CD4-positive, alpha-beta T cell treated with Interleukin-2 at 100 ng/mL for 4 hours (primary cell): ENCODE measurements at places on chromosomes 4 and X.

- DNase-seq, result no peak
These were observed 93.0 kb upstream of the DKK2 start for GRCh38 chr4:107129076-107129475.

GRCh38 chrX:53767544-53767943 lies 81.0 kb upstream of the HUWE1 start:
- no peak for DNase-seq

GRCh38 chrX:111200327-111200726 lies 70.0 kb downstream of the CAPN6 start:
- no peak for DNase-seq

DNA sequence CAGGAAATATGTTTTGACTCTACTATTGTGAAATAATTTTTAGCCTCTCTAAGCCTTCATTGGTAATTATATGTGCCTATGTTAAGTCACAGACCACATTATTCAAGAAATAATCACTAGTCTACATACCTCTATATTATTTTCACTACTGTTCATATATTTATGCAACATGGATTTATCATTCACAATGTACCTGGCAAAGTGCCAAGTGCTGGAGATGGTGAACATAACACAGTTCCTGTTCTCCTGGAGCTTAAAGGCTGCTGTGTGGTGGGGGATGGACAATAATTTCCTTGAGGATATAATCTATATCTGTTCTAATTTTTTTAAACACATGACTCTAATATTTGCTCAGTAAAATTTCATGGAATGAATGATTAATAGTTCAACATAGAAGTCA lies 527.7 kb upstream of the CXorf51A start:
- DNase-seq, result no peak

- no peak for DNase-seq
These were observed 78.3 kb downstream of the LARP7 start for GRCh38 chr4:112714922-112715901.

GRCh38 chr4:110518889-110519490 lies 43.0 kb downstream of the ENPEP start:
- peak; percentile 46 for DNase-seq

DNA sequence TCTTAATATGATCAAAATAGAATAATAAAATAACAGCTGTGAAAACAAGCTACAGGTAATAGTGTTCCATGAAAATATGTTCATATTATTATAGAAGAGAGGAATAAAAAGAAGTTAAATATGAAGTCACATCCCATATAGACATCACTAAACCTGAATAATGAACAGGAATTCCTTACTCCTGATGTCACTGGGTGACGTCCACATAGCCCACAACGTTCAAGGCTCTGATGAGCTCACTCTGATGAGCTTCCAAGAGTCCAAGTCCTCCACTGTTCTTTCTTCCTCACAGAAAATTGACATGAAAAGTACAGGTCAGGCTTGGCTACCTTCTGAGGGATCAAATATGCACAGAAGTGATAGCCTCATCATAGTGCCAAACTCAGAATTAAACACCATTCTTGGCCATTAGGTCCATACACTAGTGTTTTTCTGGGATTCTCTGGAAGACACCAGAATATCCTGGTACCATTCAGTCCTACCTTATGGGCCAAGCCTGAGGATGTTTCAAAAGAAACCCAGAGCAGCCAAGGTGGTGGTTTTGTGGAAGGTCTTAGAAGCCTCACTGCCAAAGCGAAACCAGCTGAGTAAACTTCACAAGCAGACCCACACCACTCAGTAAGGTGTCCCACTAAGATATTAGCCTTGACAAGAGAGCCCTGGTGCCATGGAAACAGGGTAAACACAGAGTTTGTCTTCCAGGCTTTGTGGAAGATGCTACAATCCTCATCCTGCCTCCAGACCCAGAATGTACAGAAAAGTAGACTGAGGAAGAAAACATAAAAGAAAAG lies 138.4 kb upstream of the HHIP start:
- no peak for DNase-seq

DNA sequence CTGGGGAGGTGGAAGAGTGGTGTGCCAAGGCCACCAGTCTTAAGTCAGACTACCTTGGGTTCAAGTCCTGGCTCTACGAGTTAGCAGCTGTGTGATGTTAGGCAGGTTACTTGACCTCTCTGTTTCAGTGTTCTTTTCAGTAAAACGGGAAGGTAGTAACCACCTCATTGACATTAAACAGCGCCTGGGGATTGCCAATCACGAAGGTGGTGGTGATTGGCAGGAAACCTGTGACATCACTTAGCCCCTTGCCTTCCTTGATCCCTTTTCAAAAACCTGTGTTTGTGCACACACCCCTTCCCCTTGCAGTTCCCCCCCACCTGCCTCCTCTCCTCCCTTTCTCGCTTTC lies 7.6 kb downstream of the KLF3 start:
- no peak for DNase-seq

GRCh38 chr4:163303069-163303468 lies 29.3 kb downstream of the NPY1R start:
- no peak for DNase-seq

GRCh38 chr4:74544655-74545361 lies 99.9 kb downstream of the AREG start:
- DNase-seq, result no peak

- DNase-seq, result no peak
These were observed 310.5 kb downstream of the RAPGEF2 start for GRCh38 chr4:159413306-159413943.

DNA sequence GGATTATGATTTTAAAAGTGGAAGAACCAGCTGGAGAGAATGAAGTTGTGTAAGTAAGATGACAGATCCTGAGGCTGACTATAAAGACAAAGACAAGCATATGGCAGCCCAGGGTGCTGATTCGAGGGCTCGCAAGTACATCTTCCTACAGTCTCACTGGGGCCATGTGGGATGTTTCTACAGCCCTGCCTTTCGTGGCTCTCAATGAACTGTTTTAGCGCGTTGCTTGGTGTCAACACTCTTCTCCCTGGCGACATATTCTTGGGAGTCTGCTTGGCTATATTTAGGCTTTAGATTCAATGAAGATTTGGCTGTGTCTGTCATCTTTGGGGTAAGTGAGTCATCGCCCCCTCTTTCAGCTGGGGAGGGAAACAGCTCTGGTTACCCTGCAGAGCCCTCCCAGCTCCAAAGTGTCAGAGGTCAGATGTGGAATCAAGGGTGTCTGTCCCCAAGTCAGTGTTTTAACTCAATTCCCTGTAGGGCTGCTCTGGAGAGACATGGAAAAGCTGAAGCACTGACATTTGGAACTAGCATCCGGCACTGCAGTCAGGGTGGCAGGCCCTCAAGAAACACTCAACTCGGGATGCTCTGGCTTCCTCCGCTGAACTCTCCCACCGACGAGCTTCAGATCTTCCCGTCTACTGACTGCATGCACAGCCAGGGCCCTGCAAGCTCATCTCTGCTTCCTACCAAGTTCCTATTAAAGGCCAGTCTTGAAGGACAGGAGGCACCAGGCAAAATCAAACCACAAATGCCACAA lies 65.7 kb downstream of the GATB start:
- no peak for DNase-seq

DNA sequence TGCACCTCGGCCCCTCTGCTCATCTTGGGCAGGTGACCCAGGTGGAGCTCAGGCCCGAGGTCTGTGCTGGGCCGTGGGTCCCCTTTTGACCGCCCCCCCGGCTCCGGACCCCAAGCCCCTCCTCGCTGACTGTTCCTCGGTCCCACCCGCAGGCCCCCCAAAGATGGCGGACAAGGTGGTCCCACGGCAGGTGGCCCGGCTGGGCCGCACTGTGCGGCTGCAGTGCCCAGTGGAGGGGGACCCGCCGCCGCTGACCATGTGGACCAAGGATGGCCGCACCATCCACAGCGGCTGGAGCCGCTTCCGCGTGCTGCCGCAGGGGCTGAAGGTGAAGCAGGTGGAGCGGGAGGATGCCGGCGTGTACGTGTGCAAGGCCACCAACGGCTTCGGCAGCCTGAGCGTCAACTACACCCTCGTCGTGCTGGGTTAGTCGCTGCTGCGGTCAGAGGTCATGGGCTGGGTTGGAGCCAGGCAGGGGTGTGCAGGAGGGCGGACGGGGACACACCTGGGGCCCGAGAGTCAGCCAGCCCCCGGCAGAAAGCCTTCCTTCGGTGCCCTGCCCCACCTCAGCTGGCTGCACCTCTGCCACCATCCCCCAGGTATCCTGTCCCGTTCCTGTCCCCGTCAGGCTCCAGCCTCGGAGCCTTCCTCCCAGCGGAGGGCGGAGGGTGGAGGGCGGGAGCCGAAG lies 10.8 kb downstream of the FGFRL1 start:
- no peak for DNase-seq

- DNase-seq, result no peak
These were observed 1.5 kb upstream of the CRLF2 start for GRCh38 chrX:1213971-1214370.

DNA sequence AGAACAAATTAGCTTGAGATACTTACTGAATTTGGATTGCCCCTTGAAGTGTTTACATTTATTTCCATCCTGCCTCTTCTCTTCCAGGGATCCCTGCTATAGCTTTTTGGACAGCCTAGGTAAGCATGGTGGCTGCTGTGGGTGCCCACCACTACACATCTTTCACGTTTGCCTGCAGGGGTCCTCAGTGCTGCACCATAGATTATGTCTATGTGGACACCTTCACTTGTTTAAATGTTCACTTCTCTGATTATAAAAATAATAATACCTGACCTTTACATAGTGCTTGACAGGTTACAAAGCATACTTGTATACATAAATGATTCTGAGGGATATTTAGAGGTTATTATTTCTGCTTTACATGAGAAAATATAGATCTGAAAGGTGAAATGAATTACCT lies 67.9 kb upstream of the SLC4A4 start:
- DNase-seq, result peak; percentile 21
